ENCODE measurements at places on chromosomes 2 and 18. TPM values are rescaled to one million over a fixed set of nuclear protein-coding genes. Genes with fewer than 3 reads are reported as not detected.
A peak's percentile ranks its signal among the peaks of the same experiment; 100 is the strongest.

ERMN gene
- not detected for total RNA-seq

HRH4 gene
- not detected for total RNA-seq

IMPA2 gene
- total RNA-seq: 11.1 TPM

CCDC150 gene
- total RNA-seq: 3.9 TPM

GRCh38 chr18:400456-400855 is 100.0 kb downstream of the COLEC12 start:
- DNase-seq: no peak

- no peak for DNase-seq
Measured at GRCh38 chr18:44881461-44882162, 200.9 kb downstream of the SETBP1 start.

DNA sequence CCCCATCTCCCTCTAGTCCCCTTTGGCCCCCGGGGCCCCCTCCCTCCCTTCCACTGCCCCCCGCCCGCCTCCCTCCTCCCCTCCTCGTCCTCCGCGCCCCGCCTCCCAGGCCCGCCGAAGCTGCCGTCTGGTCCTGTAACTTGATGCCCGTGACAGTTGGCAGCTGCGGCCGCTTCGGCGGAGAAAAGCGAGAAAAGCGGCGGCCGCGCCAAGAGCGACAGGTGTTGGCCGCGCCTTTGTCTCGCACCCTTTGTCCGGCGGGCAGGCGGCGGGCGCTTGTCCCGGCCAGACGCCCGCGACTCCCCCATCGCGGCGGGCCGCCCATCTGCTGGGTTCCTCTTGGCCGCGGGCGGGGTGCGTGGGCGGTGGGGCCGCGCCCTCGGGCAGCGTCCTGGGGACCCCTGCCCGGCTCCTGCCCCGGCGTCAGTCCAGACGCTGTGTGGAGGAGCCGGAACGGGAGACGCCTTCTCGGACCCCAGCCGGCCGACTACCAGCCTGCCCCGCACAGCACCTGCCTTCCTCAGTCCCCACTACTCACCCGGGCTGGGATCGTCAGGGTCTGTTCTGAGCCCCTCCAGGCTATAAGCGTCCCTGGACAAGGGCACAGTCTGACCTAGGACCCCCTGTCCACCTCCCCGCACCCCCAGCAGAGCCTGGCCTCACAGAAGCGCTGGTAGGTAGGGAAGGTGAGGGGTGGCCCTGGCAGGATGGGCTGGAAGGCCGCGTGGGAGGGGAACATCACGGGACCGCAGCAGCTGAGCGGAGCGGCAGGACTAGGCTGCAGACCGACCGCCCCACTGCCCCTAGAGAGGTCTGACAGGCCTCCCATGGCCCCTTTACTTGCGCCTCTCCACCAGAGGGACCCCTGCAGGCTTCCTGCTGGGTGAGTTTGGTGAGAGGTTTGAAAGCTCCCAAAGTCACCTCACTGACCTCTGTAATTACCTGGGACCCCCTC is 1.2 kb upstream of the HES6 start:
- DNase-seq: no peak

DNA sequence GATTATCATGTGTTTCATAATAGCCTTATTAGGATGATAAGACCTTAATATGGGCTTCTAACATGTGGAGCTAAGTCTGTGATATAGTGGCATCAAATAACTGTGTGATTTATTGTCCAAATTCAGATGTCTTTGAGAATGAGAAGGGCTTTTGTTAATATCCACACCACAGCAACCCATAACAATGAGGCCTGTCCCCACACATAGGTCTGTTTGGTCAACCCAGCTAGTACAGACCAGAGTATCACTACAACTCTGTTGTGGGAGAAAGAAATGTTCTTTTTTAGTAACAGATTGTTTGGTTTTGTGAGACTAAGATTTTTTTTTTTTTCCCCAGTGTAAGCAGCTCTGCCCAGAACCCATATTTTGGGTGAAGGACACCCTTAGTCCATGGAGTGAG is 439.2 kb downstream of the PIK3C3 start:
- no peak for DNase-seq

- DNase-seq: peak; percentile 77
Measured at GRCh38 chr2:65320042-65320725, 92.6 kb downstream of the ACTR2 start.

GRCh38 chr2:124254621-124255020 is 229.5 kb downstream of the CNTNAP5 start:
- no peak for DNase-seq

DNA sequence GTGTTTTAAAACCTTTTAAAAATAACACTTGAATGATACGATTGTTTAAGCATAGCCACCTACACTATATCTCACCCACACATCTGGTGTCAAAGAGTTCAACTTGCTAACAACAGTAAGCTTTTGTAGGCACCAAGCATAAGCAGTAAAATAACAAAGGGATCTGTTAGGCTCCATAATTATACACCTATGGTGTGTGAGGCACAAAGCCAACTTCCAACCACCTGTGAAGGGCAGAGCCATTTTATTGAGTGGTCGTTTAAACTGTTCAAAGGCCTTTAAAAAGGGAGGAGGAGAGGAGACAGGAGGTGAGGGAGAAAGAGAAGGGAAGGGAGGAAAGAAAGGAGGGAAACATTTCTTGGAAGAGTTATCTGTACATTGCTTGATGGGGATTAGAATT is 27.9 kb downstream of the NEMP2 start:
- DNase-seq: no peak

DNA sequence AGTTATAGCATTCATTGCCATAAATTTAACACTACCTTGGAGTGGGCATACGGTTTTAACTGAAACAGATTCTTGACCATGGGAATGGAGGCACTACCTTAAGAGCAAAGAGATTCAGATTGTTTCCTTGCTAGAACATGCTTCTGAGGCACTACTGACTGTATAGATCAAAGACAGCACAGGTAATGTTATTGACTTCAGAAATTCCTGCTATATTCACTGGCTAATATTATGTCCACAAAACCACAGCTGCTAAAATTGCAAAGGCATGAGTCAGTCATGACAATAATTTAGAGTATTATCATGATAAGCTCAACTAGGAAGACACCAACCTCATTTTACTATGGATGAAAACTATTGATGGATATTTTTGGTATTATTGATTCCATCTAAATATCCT is 39.4 kb downstream of the SLC8A1 start:
- no peak for DNase-seq

GRCh38 chr18:40980171-40980570 is 974.9 kb upstream of the PIK3C3 start:
- no peak for DNase-seq

GRCh38 chr18:79405781-79406575 is 10.2 kb downstream of the NFATC1 start:
- DNase-seq: peak; percentile 74

DNA sequence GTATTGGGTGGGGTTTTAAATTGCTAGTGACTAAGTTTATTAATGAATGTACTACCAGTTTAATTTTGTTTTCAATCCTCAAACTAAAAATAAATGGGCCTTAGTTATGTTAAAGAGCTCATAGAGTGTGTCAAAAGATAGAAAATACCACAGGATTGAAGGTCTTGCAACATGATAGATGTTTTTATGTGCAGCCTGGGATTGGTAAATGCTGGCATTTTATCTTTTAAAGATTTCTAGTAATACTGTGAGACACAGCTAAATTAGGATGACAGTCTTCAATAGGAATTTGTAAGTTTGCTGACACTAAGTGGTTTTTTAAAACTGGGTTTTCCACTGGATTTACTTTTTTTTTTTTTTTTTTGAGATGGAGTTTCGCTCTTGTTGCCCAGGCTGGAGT is 122.3 kb downstream of the HAUS1 start:
- no peak for DNase-seq

DNA sequence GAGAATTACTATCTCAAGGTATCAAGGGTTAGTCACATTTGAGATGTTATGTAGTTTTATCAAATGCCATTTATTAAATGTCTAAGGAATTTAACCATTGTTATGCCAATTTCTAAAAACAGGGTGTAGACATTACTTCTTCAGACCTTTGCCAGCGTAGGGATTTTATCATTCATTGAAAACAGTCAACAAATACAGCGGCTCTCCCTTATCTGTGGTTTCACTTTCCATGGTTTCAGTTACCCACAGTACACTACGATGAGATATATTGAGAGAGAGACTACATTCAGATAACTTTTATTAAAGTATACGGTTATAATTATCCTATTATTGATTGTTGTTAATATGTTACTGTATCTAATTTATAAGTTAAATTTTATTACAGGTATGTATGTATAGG is 234.7 kb downstream of the TMX3 start:
- no peak for DNase-seq

- DNase-seq: peak; percentile 14
Measured at GRCh38 chr18:34871435-34871834, 161.3 kb downstream of the DTNA start.

GRCh38 chr2:61318553-61318952 is 152.3 kb downstream of the USP34 start:
- no peak for DNase-seq

All from lung microvascular endothelial cell (primary cell).